ENCODE measurements at places on chromosomes 16 and 17.

- DNase-seq, result no peak
These were observed 15.5 kb downstream of the SPACA3 start for GRCh38 chr17:33007186-33007585.

GRCh38 chr16:31192856-31193642 is 9.5 kb downstream of the PYCARD start:
- DNase-seq, result no peak

DNA sequence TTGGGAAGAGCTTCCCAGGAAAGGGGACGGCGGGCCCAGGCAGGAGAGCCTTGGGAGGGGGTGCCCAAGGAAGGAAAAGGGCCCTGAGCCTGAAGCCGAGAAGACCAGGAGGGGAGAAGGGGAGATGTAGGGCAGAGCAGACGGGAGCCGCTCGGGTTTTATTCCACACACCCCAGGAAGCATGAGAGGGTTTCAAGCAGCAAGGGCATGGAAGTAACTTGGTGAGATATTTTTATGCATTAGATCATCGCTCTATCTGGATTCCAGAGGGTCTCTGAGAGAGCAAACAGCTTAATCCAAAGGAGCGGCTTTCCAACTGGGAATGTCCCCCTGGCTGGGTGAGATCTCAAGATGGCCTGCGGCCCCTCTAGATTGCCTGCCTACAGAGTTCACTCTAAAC is 171.0 kb downstream of the IRX3 start:
- DNase-seq, result no peak

DNA sequence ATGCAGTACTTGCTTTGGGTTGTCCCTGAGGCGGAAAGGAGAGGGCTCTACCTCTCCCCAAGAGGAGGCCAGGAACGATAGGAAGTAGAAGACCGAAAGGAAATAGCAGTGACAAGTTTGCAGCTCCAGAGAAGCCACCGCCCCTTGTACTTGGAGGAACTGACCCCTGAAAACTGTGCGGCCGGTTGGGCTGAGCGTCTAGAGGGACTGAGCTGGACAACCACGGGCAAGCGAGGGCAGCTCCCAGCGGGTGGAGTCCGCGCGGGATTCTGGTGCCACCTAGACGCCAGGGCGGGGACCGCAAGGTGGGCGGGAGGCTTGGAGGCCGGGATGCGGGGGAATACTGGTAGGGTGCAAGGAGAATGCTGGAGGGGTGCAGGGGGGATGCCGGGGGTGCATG is 1.3 kb upstream of the SLC6A4 start:
- DNase-seq, result no peak

GRCh38 chr16:68370581-68371275 is 59.9 kb downstream of the PRMT7 start:
- DNase-seq, result peak; percentile 72
